ENCODE measurements at places on chromosomes 1 and 21. TPM values are rescaled to one million over a fixed set of nuclear protein-coding genes. Genes with fewer than 3 reads are reported as not detected.

DNA sequence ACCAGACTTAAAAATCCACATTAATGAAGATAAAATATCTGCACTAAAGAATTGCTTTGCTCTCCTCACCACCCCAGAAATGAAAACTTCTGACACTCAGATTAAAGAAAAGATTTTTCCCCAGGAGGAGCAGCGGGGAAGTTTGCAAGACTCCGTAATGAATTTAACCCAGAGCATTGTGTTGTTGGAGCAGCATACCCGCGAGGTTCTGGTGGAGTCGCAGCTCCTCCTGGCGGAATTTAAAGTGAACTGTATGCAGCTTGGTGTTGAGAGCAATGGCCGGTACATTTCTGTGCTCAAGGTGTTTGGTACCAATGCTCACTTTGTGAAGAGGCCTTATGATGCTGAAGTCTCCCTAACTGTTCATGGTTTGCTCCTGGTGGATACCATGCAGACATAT, 46.4 kb downstream of the VPS13D start:
- DNase-seq, result no peak

DNA sequence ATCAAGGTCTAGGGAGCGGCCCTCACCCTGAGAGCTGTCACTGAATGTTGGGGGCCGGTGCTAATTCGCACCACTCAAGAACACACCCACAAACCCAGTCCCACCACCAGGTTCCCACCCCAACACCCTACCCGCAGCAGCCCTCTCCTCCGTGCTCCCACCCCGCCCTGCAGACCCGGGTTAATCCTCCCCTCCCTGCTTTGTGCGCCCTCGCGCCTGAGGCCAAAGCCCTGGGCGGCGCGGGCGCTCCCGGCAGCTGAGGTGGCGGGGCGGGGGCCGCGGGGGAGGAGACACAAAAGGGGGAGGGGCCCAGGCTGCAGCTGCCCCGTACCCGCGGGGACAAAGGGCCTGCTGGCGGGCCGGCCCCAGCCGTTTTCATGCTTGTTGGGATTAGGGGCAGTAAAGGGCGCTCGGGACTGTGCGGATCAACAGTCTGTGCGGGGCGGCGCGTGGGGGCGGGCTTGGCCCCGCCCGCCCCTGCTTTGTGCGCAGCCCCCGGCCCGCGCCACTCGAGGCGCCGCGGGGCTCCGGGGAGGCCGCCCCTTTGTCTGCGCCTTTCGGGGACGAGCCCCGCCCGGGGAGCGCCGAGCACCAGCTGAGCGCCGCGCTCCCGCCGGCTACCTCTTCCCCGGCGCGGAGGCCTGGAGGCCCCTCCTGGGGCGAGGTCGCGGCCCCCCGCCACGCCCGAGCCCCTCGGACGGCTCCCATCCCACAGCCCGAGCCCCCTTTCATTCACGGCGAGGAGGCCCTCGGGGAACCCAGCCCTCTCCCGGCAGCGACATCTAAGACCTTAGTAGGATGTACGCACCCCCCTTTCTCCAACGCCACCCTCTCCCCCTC, 10.9 kb downstream of the C1orf216 start:
- peak; percentile 24 for DNase-seq

DNA sequence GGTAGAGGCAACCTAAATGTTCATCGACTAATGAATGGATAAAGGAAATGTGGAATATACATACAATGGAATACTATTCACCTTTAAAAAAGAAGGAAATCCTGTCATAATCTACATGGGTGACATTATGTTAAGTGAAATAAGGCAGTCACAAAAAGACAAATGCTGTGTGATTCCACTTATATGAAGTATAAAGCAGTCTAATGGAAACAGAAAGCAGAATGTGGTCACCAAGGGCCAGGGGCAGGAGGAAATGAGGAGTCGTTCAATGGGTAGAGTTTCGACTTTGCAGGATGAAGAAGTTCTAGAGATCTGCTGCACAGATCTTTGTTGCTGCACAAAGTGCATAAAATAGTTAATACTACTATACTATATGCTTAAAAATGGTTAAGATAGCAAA, 7.8 kb downstream of the DIPK1A start:
- no peak for DNase-seq

GRCh38 chr21:35027563-35028450, 21.3 kb downstream of the RUNX1 start:
- DNase-seq, result no peak

DNA sequence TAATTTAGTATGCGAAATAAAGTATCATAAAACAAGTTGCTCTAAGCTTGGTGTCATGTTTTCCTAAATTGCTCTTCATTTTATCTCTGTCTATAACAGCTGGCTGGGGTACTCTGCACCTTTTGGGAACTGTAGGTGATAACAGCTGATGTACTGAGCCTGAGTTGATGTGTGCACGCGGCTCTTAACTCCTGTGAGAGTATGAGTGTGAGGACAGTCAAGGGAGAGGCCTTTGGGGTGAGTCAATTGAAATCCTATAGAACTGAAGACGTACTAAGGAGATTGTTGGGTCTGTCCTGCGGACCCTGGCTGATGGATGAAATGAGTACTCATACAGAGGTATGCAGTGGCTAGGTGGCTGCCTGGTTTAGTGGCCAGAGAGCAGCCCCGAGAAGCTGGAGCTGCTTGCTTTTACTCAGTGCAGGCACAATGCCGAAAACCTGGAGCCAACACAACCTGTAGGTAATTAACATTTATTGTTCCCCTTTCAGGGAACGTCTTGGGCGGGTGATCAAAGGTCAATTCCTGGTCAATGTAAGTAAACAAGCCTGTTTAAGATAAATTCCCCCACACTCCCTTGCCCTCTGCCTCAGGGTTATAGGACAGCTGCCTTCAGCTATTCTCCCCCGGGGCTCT, 188.5 kb downstream of the PRDM2 start:
- DNase-seq, result no peak

- no peak for DNase-seq
These were observed 4.7 kb downstream of the CELF3 start for GRCh38 chr1:151711951-151712350.

- DNase-seq, result peak; percentile 68
These were observed 72.9 kb downstream of the RPS6KA1 start for GRCh38 chr1:26602378-26602959.

- DNase-seq, result no peak
These were observed 842 bp downstream of the ATXN7L2 start for GRCh38 chr1:109484519-109484975.

DNA sequence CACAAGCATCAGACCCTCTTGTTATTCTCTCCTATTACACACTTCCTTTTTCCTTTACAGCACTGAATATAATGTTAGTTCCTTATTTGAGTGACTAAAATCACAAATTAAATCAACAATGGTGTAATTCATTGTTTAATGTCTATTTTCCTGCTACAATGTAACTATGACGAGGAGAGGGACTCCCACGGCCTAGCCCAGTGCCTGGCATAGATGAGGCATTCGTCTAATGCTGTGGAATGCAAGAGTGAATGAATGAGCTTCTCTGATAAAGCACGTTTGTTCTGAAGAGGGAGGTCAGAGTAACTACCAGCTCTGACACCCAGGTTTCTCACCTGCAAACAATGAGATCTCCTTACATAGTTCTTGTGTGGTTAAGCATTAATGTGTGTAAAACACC, 479.4 kb downstream of the OMA1 start:
- no peak for DNase-seq

GRCh38 chr1:9135073-9135836, 6.4 kb upstream of the GPR157 start:
- DNase-seq, result no peak

DNA sequence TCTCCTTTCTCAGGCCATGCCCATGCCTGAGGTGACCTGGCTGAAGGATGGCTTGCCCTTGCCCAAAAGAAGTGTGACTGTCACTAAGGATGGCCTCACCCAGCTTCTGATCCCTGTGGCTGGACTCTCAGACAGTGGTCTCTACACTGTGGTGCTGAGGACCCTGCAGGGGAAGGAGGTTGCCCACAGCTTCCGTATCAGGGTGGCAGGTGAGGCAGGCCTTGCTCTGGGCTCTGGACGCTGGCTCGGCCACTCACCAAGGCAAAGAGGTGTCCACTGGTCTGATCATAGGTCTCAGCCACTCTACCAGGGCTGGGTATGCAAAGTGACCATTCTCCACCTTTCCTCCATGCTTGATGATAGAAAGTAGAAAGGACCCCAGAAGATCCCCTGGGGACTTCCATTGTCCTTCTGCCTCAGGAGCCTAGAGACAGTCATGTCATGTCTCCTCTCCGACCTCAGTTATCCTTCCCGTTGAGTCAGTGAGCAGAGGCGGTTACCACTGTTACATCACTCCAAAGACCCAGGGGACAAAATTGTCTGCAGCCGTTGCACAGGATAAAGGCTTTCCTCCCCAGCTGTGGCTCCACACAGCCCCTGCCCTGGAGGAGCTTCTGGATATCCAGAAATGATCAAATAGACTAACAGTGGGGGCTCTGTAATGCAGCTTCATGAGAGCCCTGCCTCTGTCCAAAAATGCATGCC, 34.2 kb downstream of the IGFN1 start:
- no peak for DNase-seq

DNA sequence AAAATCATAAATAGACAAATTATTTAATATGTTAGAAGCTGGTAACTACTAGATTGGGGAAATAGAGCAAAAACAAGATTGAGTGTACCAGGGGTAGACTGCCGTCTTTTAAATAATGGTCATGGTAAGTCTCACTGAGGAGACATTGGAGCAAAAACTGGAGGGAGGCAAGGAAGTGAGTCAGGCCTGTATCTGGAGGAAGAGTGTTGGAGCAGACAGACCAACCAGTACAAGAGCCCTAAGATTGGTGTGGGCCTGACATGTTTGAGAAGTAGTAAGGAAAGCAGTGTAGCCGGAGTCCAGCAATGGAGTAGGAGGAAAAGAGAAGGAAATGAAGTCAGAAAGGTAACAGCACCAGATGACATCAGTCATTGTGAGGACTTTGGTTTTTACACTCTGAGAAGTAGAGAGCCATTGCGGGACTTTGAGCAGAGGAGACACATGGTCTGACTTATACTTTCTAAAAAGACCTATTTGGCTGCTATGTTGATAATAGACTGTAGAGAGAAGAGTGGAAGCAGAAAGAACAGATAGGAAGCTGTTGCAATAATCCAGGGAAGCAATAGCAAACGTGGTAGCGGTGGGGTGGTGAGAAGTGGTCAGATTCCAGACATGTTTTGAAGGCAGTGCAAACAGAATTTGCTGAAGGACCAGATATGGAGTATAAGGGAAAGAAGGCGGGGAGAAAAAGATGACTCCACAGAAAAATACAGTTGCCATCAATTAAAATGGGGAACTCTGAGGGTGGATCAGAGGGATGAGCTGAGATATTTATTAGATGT, 44.7 kb upstream of the GJA5 start:
- DNase-seq, result no peak

GRCh38 chr1:16235944-16236510, 956 bp downstream of the CPLANE2 start:
- DNase-seq, result peak; percentile 31

DNA sequence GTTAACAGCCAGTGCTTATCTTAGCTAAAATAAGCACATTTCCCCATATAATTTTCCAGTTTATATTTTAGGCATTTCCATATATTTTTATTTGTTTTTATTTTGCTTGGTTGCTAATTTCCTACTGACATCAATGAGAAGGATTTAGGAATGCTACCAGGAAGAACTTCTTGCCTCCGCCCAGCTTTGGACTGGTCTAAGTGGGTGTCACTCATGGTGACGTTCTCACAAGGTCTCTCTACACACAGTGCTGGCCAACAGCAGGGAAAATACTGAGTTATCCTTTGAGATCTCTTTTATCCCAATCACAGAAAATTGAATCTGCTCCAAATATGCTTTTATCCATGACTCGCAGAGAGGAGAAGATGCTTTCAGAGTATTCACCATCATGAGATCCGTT, 13.2 kb downstream of the MX1 start:
- no peak for DNase-seq

GRCh38 chr1:213192026-213192425, 141.0 kb downstream of the RPS6KC1 start:
- DNase-seq, result no peak

DNA sequence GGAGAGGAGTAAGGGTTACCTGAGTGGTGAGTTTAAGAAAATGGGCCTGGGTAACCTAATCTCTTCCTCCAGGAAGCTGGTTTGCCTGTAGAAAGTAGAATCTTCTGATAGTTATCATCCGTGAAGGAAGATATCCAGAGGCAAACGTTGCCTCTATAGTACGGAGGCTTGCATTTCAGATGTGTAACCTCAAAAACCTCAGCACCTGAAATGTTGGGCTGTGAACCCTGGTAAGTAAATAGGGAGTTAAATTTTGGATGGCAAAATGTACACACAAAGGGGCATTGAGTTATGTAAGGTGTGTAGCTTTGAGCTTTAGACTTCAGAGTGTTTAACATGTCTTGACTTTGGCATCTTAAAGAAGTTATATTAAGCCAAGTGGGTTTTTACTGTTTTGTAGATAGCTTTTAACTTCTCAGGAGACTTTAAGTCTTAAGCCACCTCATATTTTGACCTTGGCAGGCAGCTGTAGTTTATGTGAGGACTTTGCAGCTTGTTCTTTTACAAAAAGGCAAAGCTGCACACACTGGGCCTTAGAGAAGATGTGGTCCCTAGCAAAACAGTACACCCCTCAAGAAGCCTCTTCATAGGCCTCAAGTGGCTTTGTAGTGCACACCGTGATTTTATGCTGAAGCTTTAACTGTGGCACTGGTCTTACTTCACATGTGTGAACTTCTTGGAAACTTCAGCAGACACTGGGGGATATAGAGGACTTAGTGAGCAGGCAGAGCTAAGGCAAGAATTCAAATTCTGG, 83.4 kb downstream of the SNRPE start:
- DNase-seq, result no peak

GRCh38 chr21:33843216-33843615, 72.4 kb downstream of the ATP5PO start:
- no peak for DNase-seq

DNA sequence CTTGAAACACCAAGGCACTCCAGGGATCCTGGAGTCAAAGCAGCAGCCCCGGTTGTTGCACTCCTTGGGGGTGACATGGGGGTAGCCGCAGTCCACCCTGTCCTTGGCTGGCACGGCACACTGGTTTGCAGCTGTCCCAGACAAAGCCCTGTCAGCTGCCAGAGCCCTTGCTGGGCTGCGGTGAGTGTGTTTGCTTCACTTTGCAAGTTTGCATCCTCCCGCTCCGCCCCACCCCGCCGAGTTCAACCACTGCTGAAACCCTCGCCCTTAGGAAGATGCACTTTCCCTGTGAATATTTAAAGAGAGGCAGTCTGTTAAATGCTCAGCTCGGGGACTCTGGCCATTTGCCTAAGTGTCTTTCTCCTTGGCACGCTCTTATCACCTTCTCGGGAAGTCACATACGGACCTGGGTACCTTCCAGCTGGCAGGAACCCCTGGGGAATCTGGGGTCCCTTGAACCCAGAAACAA, 1.7 kb downstream of the TFF3 start:
- peak; percentile 23 for DNase-seq

GRCh38 chr1:222634180-222635013, 16.5 kb downstream of the MIA3 start:
- peak; percentile 88 for DNase-seq

GRCh38 chr1:57304591-57304990, 119.3 kb downstream of the DAB1 start:
- no peak for DNase-seq

- DNase-seq, result no peak
These were observed 64.6 kb upstream of the TARBP1 start for GRCh38 chr1:234543442-234544086.

Gene EVI5
- total RNA-seq, result 16.8 TPM

Gene BRDT
- not detected for total RNA-seq

Gene CLEC20A
- total RNA-seq, result not detected

Gene PGD
- 64.5 TPM for total RNA-seq

Gene PDE9A
- total RNA-seq, result 1.4 TPM

Gene MRPS21
- total RNA-seq, result 39.4 TPM

Gene LCE2B
- total RNA-seq, result not detected

Gene NTNG1
- 0.13 TPM for total RNA-seq

Gene FOXD2
- total RNA-seq, result 0.13 TPM

Gene FALEC
- not detected for total RNA-seq

Gene COL16A1
- total RNA-seq, result 0.51 TPM

Gene TMEM82
- total RNA-seq, result 0.13 TPM
